Sciatic nerve (tissue), 2 donors: ENCODE measurements at places on chromosomes 12 and 14. TPM values are rescaled to one million over a fixed set of nuclear protein-coding genes. Genes with fewer than 3 reads are reported as not detected.

The OR10P1 gene
- total RNA-seq: not detected

The PRR4 gene
- total RNA-seq: 9.2 TPM

The TBX5 gene
- total RNA-seq: not detected

The EML5 gene
- 2.1 TPM for total RNA-seq

The CHPT1 gene
- 66.3 TPM for total RNA-seq

The KIF5A gene
- total RNA-seq: 5.6 TPM

The LRRIQ1 gene
- total RNA-seq: 5.2 TPM

The MGP gene
- total RNA-seq: 1,381 TPM

The FBXO21 gene
- total RNA-seq: 42.9 TPM

The GPR68 gene
- total RNA-seq: 1.6 TPM

The TAS2R31 gene
- 8.8 TPM for total RNA-seq

The C12orf50 gene
- total RNA-seq: 0.27 TPM
